Right lung (tissue), 10 donors: ENCODE measurements at places on chromosomes 12 and 14.

DNA sequence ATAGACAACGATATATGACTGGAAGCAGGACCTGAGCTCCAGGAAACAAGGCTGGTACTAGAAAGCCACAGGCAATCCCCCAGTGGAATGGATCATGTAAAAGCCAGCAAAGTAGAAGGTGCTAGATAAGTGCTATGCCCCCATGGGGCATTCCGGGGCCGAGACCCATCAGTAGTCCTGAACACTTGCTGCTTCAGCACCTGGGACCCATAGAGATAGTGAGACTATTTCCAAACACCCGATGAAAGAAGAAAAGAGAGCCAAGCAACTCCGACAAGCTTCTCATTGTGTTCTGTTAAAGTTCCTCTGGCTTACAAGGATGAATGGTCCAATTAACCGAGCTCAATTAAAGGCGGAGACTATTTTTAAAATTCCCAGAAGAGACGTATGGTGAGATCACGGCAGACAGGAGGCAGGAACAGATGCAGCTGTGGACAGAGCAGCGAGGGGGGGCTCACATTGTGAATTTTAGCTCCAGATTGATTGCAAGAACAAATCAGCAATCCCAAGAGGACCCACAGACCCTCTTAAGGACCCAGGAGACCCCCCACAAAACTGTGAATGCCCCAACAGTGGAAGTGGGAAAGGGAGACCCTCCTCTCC lies 142.5 kb upstream of the OVCH1 start:
- no peak for DNase-seq

DNA sequence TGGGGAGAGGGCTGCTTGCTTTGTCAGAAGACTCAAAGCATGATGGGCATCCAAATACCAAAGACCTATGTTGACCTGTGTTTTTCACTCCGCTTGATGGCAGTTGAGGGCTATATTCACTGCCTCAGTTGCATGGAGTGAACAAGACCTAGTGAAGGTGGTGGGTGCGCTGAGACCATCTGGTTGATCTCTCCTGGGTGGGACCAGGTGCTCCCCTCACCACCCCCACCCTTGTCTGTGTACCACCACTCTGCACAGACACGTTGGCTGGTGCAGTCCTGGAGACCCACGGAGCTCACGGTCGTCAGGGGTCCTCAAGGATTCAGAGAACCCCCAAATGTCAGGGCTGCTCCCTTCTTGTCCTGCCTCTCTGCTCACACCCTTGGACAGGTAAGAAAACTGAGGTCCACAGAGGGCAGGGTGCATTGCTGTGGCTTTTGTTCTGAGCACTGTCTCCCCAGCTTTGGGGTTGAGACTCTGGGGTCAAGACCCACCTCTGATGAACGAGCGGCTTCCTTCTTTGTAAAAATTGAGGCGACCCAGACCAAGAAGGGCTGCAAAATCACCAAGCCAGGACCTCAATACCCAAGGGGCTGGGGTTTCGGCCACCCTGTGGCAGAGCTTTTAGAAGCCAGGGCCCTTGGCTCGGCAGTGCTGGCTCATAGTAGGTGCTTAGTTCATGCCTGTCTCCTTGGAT lies 166.3 kb upstream of the RTL1 start:
- DNase-seq: no peak

GRCh38 chr14:22737052-22737451 lies 29.4 kb upstream of the OXA1L start:
- no peak for DNase-seq

DNA sequence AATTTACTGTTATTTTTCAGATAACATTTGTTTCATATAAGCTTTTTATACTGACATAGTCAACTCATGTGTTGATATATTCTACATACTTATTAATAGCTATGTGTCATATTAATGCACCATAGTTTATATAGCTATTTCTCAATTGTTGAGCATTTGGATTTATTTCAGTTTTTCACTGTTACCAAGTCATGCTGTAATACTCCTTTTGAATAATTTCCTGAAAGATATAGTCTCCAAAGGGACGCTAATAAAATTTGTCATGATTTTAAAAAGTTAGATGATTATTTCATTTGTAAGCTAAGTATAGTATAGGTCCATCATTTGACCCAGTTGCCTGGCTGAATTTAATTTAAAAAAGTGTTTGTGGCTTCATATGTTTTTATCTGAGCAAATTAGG lies 47.8 kb downstream of the ATL1 start:
- no peak for DNase-seq

DNA sequence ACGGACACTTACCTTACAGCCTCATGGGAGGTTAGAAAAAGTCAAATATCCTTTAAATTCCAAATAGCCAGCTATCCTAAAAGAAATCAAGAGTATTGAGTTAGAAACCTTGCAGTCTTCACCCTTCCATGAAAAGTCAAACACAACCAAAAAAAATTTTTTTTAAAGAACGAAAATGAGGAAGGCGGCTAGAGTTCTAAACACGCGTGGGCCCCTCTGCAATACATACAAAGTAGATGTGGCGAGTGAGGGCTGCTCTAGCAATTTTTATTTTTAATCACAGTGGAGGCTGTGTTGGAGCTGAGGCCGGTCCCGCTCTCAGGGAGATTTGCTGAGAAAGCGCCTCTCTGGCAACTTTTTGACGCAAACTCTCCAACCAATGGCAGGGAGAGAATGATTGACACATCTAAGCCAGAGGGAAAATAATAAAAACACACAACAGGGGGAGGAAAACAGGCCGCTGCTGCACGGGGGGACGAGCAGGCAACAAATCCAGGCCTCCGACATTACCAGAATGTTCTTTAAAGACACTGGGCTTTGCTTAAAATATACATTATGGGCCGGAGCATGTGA lies at the start of gene OTX2:
OTX2 (minus strand) TSS at position 333 of the 573 bp plus-strand sequence. CDS start 5,023 bp downstream, outside the sequence.
- DNase-seq: no peak

GRCh38 chr12:120470150-120470784 lies 719 bp upstream of the SRSF9 start:
- no peak for DNase-seq

DNA sequence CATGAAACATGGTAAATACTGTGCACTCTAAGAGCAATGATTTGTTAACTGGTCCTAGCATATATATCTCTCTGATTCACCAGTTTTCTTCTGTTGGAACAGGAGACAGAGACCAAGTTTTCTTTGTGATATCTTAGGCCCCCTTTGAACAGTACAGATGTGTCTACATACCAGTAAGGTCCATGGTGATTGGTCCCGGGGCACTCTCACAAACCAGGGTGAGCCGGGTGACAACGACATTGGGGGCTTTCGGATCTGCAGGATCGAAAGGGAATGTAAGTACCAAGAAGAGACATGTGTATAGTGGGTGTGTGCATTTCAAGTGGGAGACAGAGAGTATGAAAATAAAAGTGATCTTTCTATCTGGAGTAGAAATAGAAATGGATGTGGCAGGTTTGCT lies 11.3 kb upstream of the ERP27 start:
- DNase-seq: no peak

DNA sequence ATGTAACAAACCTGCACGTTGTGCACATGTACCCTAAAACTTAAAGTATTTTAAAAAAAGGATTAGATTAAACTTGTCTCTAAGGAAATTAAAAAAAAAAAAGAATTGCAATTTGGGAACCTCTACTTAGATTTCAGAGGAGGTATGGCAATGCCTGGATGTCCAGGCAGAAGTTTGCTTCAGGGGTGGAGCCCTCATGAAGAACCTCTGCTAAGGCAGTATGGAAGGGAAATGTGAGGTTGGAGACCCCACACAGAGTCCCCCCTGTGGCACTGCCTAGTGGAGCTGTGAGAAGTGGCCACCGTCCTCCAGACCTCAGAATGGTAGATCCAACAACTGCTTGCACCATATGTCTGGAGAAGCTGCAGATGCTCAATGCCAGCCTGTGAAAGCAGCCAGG lies 279.6 kb upstream of the CCDC196 start:
- no peak for DNase-seq

- DNase-seq: no peak
Observed at GRCh38 chr14:64074961-64075612, 219.1 kb downstream of the ESR2 start.

DNA sequence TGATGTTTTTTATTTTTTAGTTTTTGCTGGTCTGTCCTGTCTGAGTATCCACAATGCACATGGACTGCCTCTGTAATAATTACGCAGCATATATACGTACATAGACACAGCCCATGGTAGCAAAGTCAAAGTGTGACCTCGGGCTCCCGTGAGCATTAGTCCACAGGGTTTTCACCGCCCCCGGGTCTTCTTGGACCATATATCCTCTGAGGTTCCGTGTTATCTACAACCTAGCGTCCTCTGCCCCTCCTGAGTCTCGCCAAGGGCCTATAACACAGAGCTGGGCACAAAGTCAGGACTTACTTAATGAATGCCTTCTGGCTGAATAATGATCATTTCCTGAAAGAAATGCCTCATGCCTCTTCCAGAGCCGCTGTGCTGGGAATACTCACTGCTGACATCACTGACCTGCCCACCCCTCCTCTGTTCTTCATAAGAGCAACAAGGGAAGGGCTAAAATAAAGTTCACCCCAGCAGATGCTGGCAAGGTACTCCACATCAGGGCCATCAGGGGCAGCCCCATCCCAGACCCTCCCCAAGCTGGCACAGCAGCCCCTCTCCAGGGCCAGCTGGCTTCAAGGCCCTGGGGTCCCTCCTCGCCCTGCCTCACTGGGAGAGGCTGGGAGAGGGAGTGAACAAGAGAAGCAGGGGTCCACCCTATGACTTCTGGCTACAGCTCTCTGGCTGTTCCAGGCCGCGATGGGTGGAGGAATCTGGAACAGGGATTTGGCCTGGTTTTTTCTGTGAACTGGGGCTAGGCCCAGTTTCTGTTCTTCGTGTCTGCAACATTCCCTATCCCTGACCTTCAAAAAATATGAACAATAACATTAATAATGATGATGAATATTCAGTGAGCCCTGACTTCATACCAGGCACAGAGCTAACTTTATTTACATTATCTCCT lies 7.9 kb downstream of the HDAC7 start:
- no peak for DNase-seq
